HEK293T (cell line): ENCODE measurements at places on chromosomes 4 and X.

- DNase-seq = peak; percentile 10
These were observed 856.6 kb downstream of the CENPC start for GRCh38 chr4:66688674-66689073.

DNA sequence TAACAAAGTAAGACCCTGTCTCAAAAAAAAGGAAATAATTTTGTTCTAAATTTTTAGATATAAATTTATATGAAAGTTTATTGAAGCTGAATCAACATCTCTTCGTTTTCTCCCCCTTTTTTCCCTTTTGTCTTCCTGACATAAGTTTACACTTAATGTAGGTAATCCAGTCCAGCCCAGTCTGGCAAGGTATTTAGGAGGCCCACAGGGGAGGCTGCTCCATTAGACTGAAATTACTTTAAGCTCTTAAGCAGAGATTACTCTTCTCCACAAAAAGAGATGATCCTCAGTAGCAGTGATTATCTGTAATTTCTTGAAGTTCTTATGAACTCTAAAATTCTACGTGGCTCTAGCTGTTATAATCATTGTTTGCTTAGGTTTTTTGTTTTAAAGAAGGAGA lies 46.0 kb downstream of the ANXA5 start:
- no peak for DNase-seq

DNA sequence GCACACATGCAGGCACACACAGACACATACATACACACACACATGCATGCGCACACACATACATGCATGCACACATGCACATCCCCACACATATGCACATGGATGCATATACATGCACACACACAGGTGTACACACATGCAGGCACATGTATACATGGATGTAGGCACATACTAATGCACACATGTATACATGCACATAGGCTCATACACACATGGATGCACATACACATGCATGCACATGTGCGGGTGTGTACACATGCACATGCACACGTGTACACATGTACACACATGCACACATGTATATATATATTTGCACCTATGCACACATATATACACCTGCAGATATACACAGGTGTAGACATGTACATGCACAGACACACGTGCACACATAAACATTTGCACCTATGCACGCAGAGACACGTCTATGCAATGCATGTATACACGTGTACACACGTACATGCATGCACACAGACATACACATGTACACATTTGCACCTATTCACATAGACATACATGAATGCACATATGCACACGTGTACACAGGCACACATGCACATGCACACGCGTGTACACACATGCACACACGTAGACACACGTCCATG lies 4.0 kb downstream of the PLCXD1 start:
- DNase-seq = no peak

DNA sequence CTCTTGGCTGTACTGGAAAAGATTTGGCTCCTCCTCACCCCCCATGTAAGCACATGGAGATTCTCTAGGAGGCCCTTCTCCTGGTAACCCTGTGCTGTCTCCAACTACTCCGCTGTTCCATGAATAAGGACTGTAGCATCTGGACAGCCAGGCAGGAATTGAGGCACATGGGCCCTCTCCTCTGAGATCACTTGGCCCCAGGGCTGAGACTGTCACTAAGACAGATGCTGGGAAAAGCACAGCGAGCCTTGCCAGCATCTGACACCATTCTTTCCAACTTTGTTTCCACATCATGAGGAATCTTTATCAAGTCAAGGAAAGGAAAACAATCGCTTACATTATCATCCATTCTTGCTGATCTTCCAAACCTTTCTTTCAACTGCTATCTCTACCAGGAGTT lies 222.6 kb upstream of the INTU start:
- no peak for DNase-seq

DNA sequence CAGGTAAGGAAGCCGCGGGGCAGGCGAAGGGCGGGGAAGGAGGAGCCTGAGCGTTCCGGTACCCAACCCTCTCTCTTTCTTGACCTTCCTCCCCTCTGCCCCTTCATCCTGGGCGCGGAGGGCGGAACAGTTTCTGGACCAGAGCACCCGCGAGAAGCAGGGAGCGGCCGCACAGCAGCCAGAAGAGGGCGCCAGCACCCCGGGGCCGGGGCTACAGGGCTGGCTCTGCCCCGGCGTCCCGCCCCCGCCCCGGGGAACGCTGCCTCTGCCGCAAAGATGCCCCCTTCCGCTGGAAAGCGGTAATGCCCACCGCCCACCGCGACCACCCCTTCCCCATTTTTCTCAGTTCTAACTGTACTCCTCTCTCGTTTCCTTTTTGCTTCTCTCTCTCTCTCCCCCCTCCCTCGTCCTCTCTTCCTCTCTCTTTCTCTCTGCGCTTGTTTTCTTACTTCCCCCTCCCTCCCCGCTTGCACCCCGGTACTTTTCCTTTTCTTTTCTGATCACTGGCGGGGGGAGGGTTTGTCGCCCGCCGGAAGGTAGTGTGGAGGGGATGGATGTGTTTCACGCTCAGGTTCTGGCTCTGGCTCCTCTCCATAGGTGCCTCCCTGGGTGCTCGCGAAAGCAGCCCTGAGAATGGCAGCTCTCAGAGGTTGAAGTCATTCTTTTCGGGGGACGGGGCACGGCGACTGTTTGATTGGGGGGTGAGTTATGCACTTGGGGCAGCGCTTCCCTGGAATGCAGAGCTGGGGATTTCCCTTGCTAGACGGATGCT lies 13.1 kb upstream of the PRDM8 start:
- DNase-seq = peak; percentile 91

GRCh38 chr4:147461161-147461560 lies 19.7 kb upstream of the EDNRA start:
- no peak for DNase-seq

DNA sequence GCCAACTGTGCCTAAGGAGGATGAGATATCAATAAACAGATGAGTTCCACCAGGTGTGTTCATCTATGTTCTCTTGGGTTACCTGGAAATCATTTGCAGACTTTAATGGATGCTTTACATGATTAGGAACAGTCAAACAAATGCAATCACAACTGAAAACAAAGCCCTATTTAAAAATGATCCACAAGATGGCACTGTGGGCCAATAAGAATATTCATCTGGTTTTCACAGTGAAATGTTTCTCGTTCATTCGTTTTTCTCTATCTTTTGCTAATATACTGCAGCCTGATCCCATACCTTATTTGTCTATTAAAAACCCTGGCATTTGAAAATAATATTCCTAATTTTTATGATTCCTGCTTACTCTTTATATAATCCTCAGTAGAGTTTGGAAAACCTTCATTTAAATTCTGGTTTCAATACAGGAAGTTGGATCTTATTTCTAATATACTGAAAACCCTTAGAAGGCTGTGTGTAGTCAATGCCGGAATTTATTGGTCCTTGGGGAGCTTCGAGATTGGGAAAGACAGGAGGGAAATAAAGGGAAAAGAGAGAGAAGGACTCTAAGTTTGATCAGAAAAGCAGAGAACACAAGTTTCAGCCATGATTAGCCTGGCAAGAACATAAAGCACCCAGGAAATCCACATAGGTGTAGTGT lies 63.8 kb upstream of the TAPT1 start:
- DNase-seq = peak; percentile 29

DNA sequence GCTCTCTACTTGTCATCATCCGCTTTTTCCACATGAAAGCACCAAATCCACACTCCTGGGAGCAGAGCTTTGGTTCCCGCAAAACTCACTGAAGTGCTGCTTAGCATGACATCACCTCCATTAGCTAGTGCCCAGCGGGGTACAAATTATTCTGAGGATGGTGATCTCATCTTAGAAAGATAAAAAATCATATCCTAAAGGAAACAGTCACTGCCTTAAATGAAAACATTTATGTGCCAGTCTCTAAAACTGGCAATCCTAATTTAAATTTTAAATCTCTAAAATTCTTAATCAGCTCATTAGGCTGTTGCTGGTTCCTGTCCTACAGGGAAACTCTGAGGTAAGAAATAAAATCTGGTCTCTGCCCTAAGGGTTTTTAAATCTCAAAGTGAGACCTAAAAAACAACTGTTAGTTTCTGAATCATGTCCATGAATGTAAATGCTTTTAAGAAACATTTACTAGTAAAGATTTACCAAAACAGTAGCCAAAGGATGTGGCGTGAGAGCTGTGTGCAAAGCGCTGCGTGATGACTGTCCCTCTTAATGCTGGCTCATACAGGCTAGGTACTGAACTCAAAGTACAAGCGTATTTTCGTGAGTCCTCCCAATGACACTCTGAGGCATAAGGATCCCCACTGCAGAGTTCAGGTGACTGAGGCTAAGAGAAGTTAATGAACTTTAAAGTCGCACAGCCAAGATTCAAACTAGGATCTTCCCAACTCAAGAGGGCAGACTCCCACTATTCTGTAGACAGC lies 4.5 kb downstream of the CASP3 start:
- DNase-seq = no peak

DNA sequence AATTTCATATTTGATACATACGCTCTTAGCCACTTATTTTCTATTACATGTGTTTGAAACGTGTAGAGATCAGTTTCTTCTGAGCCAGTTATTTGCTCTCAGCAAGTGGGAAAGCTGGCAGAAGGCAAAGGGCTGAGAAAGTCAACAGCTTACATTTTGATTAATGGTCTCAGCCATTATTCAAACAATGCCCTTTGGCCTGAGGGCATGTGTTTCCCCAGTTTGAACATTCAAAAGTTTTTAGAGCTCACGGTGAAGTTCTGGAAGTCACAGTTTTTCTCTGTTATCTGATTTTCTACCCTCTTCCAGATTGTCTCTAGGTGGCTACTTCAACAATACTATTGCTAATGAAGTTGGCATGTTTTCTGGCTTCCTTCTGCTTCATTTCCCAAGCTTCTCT lies 591.8 kb upstream of the CPEB2 start:
- DNase-seq = no peak

DNA sequence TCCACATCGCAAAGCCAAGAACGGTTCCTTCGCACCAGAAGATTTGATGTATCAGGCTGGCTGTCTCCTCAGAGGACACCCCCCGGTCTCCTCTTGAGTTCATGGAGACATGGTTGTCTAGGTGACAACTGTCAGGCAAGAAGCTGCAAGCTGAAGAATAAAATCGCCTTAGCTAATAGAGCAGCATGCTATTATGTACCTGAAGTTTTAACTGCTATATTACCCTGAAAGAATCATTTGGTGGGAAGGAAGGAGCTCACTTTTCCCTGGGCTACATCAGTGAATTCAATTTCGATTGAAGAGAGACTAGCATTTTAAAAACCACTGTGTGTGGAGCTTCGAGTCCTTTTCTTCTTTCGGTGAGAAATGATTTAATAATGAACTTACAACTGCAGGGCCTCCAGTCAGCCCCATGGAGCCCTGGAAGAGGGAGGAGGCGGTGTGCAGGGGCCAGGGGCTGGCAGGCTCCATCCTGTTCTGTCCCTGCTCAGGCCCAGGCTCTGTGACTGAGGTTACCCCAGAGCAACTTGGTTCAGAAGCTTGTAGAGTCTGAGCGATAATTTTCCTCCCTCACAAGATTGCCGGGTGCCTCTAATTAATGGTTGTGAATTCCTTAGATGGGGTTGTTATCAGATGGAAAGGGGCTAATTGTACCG lies 191.3 kb downstream of the MID1IP1 start:
- no peak for DNase-seq

- no peak for DNase-seq
These were observed 16.2 kb downstream of the NELFA start for GRCh38 chr4:1992468-1993168.

GRCh38 chrX:149628280-149628679 lies 3.3 kb downstream of the TMEM185A start:
- DNase-seq = no peak

GRCh38 chrX:118116713-118117550 lies at the start of gene KLHL13:
TSS of gene KLHL13 (minus strand) at chrX:118116810. CDS start at chrX:118028473, 88,337 bp downstream.
- peak; percentile 71 for DNase-seq

DNA sequence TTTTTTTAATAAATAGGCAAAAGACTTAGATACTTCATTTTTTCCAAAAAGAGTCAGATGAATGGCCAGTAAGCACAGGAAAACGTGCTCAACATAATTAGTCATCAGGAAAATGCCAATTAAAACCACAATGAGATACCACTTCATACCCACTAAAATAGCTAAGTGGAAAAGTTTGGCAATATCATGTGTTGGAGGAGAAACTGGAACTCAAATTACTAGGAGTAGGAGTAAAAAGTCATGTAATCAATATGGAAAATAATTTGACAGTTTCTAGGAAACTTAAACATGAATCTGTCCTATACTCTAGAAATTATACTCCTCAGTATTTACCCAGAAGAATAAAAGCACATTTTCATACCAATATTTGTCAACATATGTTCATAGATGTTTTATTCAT lies 449.8 kb downstream of the INPP4B start:
- no peak for DNase-seq

DNA sequence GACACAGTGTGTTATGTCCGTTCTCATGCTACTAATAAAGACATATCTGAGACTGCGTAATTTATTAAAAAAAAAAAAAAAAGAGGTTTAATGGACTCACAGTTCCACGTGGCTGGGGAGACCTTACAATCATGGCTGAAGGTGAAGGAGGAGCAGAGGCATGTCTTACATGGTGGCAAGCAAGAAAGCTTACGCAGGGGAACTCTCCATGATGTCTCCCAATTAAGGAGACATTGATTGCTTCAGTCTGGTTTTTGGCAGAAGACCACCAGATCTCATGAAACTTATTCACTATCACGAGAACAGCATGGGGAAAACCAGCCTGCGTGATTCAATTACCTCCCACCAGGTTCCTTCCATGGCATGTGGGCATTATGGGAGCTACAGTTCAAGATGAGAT lies 221.8 kb downstream of the ASMT start:
- no peak for DNase-seq

DNA sequence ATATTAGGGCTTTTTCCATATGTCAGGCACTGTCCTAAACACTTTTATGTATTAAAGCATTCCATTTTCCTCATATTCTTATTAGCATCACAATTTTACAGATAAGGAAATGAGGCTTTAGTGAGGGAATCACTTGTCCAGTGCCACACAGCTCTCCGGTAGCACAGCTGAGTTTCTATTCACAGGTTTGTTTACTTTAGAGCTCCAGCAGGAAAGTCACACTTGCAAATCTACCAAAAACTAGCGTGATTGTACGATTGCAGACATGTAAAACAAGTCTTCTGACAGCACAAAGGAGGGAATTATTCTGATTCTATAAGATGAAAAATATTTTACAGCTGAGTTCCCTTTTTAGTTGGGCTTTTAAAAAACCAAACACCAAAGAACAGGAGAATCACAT lies 472.1 kb downstream of the TMA16 start:
- DNase-seq = no peak

- DNase-seq = no peak
These were observed 2.0 kb upstream of the AP1S2 start for GRCh38 chrX:15856636-15857035.
